H9 (cell line): ENCODE measurements at places on chromosomes 7 and 10.
A peak's percentile ranks its signal among the peaks of the same experiment; 100 is the strongest.

DNA sequence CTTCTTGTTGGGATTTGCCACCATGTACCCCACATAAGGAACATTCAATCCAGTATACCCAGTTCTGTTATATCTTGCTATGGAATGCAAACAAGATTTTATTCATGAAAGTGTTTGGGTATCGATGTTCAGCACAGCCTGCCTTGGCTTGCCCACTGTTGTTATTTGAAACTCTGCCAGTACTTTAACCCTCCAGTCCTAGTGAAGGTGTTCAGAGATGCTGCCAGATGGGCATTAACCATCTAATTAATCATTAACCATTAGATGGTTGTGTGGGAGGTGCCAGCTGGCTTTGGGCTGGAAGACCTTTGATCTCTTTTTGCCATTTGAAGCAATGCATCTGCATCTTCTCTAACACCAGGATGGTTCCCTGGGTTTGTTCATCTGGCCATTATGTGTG, 363.0 kb downstream of the SH2D4B start:
- DNase-seq = no peak

GRCh38 chr7:142319970-142320369, 62.1 kb upstream of the PRSS58 start:
- DNase-seq = peak; percentile 70

DNA sequence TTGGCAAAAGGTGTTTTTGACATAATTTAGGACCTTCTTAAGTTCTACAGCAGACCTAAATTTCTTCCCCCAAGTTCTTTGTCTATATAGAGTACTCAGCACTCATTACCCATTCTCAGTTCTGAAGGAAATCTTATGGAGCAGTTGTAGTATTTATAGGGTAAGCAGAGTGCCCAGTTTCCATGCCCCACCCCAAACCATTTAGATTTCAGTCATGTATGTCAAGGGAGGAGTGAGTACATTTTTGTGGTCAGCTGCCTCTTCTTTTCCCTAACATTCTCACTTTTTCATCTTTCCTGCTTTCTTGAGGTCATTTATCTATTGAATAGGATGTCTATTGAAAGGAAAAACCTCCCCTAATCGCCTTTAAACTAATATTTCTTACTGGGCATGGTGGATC, 83.3 kb downstream of the KAT6B start:
- DNase-seq = no peak

DNA sequence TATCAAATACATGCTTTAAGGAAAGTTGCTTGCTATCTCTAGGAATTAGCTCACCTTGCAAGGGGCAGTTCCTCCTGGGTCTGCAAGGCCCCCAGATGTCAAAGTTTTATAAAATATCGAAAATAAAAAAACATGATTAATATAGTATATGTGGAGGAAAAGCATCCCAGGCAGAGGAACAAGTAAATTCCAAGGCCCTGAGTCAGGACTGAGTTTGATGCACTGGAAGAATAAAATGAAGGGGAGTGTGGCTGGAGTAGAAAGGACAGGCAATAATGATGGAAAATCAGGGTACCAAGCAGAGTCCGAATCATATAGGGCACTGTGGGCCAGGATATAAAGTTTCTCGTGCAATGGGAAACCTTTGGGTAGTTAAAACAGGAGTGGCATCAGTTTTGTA, 112.4 kb upstream of the EEPD1 start:
- no peak for DNase-seq

- DNase-seq = no peak
Measured at GRCh38 chr7:32158076-32158475, 87.9 kb upstream of the PDE1C start.

DNA sequence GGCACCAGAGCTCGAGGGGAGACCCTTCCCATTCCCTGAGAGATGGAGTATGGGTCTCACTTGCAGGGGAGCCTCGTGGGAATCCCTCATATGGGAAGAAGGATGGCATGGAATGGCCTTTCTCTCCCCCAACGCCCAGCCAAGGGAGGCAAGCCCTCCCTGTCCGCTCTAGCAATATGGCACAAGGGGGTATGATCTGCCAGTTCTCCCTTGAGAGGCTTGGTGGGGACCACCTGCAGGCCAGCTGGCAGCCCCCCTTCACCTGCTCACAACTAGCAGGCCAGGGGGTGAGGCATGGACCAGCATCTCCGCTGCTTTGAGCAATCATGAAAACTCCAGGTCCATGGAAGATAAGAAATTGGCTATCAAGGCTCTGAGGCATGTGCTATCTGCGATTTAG, 70.8 kb downstream of the PARP12 start:
- DNase-seq = no peak

GRCh38 chr7:105489409-105489808, 32.7 kb downstream of the PUS7 start:
- no peak for DNase-seq

- no peak for DNase-seq
Measured at GRCh38 chr10:99768556-99768955, 13.9 kb upstream of the ABCC2 start.

GRCh38 chr10:3987143-3987974, 202.3 kb upstream of the KLF6 start:
- DNase-seq = no peak

DNA sequence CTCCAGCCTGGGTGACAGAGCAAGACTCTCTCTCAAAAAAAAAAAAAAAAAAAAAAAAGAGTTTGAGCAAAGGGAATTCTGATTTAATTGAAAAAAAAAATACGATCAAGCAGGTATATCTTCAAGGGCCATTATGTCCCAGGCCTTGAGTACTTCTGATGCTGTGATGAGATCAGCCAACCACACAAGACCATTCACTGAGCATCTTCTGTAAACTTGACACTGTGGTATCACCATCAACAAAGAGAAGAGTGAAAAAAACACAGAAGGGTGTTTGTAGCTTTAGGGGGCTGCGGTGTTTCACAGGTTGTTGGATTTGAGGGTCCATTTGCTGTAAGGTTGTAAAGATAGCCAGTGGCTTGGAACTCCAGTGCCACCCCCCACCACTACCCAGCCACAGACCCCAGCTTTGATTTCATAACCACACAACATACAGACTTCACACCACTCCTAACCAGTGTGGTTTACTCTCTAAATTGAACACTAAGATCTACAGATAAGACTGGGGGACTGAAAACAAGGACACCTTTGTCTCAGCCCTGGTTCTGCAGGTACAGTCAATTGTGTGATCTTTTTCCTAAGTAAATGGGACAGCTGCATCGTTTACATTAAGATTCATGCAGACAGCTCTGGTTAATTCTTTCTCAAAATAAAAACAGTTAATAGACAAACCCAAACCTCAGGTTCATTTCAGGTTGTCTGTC, 66.4 kb downstream of the CDC123 start:
- no peak for DNase-seq

DNA sequence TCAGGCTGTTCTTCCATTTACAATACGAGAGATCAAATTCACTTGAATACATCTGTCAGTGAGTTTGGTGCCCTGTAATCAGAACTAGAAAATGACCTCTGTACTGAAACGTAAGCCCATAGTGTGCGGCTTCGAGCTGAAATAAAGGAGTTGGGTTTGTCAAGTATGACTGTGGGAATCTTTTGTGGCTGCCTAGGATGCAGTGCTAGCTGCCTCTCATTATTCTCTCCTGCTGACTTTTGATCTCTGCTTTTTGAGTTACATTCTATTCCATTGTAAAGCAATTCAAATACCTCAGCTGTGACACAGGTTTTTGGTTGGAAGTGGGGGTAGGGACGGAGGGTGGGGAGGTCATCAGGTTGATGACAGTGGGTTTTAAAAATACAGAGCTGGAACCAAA, 40.4 kb downstream of the ICA1 start:
- DNase-seq = no peak

- DNase-seq = no peak
Measured at GRCh38 chr7:154859747-154860620, 142.9 kb downstream of the PAXIP1 start.

GRCh38 chr10:106384496-106384895, 780.0 kb downstream of the SORCS1 start:
- DNase-seq = no peak

- DNase-seq = peak; percentile 86
Measured at GRCh38 chr7:100867040-100867775, at the start of gene TRIP6. Gene TRIP6, plus strand, starts transcription at chr7:100867387. Its CDS starts 111 bp downstream, at chr7:100867498.

GRCh38 chr7:34096198-34096651, 190.9 kb downstream of the BMPER start:
- no peak for DNase-seq

GRCh38 chr10:3131098-3131497, 41.5 kb downstream of the PITRM1 start:
- no peak for DNase-seq

DNA sequence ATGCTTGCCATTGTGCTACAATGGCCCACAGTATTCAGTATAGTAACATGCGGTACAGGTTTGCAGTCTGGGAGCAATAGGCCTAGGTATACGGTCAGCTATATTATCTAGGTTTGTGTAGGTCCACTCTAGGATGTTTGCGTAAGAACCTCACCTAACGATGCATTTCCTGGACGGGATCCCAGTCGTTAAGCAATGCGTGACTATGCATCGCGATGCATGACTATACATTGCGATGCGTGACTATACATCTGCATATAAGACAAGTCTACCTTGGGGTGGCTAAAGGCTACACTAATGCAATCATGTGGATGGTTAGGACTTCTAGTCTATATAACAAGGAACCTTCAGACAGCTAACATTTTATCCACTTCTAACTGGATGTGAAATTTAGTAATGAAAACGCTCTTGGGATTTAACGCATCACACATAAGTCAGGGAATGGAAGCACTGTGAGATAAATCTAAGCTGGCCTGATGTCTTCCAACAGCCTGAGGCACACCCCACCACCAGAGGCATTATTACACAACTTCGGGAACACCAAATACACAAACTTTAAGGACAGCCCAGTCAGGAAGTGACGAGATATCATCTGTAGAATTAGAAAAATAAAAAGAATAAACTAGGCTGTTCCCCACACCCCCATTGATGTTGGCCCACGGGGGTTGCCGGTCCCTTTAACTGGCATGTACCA, 9.2 kb downstream of the GNA12 start:
- DNase-seq = no peak

DNA sequence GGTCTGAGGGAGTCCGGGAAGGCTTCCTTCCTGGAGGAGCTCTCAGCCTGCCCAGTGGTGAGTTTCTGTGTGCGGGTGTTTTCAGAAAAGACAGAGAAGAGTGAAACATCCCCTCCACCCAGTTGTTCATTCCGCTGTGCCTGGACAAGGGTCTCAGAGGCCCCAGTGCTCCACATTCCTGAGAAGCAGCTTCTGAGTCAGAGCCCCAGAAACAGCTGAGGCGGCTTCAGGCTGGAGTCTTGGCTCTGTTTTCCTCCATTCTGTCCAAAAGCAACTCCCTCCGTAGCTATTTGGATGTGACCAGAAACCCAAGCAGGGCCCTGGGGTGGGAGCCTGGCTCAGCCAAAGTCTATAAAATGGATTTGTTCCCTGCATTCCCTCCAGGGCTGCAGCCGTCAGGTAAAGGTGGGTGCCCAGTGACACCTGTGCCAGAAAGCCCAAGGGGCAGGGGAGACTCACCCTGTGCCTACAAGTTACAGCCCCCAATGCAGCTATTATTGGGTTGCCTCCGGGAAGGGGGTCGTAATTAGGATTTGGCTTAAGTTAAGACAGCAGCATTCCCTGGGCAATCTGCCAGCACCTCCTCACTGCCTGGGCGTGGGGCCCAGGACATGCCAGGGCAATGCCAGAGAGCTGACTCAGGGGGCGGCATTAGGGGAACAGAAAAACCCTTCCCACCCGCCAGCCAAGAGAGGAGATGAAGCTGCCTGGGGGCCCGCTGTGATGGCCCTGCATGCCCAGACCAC, 13.1 kb upstream of the CAMK2G start:
- DNase-seq = no peak

DNA sequence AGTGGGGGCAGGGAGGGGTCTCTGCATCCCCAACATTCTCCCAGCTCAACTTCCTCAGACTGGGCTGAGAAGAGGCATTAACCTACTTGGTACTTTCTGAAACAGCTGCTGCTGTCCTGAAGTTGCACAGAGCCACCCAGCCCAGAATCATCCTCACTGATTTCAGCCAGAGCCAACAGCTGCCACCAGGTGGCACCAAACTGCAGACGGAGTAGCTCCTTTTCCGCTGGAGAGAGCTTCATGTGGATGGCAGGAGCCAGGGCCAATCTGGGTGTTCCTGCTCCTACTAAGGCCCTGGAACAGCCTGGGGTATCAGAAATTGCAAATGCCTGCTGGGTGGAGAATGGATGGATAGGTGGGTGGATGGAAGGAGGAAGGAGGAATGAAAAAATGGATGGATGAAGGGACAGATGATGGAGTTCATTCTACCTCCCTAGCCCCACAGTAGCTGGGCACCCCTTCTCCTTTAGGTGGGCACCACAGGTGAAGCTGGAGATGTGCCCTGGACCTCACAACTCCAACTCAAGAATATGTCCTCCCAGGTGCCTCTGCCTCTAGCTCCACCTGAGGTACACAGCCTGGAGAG, 11.8 kb upstream of the DRGX start:
- peak; percentile 81 for DNase-seq

- DNase-seq = no peak
Measured at GRCh38 chr10:6539833-6540232, 40.2 kb downstream of the PRKCQ start.

GRCh38 chr7:138727336-138728099, 26.4 kb upstream of the SVOPL start:
- DNase-seq = no peak

DNA sequence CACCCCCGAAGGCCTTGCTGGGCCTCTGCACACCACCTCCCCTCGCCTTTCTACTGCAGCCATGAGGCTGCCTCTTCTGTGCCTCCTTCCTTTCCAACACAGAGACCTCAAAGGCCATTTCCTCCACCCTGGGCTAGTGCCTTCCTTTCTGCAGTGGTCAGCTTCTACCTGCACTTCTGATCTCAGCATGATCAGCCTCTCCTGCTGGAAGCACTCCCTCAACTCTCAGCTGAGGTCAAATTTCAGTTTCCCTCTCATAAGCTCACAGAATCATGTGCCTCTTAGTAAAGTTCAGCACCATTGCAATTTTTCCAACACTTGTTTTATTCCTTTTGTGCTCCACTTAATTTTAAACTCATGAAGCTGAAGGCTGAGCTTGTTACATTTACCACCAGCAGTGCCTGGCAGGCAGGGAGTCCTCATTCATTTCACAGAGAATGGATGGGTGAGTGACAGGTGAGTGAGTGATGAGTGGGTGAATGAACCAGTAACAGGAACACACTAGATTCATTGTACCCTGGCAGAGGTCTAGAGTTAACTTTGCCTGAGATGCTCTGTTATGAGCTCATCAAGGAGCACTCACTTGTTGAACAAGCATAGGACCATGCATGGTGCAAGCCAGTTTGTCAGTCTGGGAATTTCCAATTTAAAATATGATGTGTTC, 124.0 kb upstream of the PRSS58 start:
- no peak for DNase-seq

DNA sequence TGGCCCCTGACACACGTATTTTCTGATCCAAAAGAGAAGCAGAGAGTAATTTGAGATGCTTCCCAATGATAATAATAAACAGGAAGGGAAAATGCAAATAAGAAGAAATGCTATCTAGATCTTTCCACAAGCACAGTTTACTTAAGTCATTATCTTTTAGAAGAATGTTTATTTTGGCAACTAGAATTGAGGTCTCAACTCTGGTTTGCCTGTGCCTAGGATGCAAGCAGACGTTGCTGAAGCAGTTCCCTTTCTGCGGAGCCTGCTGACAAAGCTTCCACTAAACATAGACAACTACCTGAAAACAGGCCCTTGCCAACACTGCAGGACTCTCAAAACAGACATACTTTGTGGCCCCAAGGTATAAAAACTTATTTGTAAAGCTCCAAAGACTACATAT, 315.8 kb upstream of the POM121L12 start:
- no peak for DNase-seq

- DNase-seq = no peak
Measured at GRCh38 chr7:36905841-36906240, 181.5 kb upstream of the AOAH start.

GRCh38 chr10:124646483-124647352, 97.5 kb downstream of the FAM53B start:
- no peak for DNase-seq
